ENCODE measurements at places on chromosomes 12 and 14. TPM values are rescaled to one million over a fixed set of nuclear protein-coding genes. Genes with fewer than 3 reads are reported as not detected.

Gene EAPP
- 49.1 TPM for total RNA-seq

Gene RNU4-1
- under 0.01 TPM for total RNA-seq

Gene P2RX2
- total RNA-seq = not detected

Gene PMCH
- total RNA-seq = not detected

Gene MDGA2
- not detected for total RNA-seq

Gene PHETA1
- 4.1 TPM for total RNA-seq

Gene TOMM20L
- total RNA-seq = not detected

Gene CCDC197
- total RNA-seq = not detected

Gene KRT77
- total RNA-seq = not detected

Gene TCL1B
- not detected for total RNA-seq

Gene FAM234B
- 6.7 TPM for total RNA-seq

Gene GCN1
- 93.1 TPM for total RNA-seq

Gene ASPG
- total RNA-seq = not detected

Gene TPH2
- total RNA-seq = not detected

Gene WNT1
- not detected for total RNA-seq

Gene PCBP2
- total RNA-seq = 251 TPM

Gene KLRK1
- total RNA-seq = not detected

Gene COCH
- 0.51 TPM for total RNA-seq

Gene TDRD9
- 0.50 TPM for total RNA-seq

Gene OTOGL
- total RNA-seq = under 0.01 TPM

Gene RIMBP2
- total RNA-seq = 0.17 TPM

Gene IL22
- not detected for total RNA-seq

Gene C12orf50
- under 0.01 TPM for total RNA-seq

Gene NXPH4
- 0.50 TPM for total RNA-seq

Gene CLEC4A
- total RNA-seq = 0.33 TPM

Gene GDF11
- 4.3 TPM for total RNA-seq

Gene TTC7B
- 10.8 TPM for total RNA-seq

Gene SIX1
- total RNA-seq = 1.8 TPM

Gene ARHGDIB
- 8.3 TPM for total RNA-seq
